GM23338 (cell line): ENCODE measurements at places on chromosomes 11 and 22. TPM values are rescaled to one million over a fixed set of nuclear protein-coding genes. Genes with fewer than 3 reads are reported as not detected.

DNA sequence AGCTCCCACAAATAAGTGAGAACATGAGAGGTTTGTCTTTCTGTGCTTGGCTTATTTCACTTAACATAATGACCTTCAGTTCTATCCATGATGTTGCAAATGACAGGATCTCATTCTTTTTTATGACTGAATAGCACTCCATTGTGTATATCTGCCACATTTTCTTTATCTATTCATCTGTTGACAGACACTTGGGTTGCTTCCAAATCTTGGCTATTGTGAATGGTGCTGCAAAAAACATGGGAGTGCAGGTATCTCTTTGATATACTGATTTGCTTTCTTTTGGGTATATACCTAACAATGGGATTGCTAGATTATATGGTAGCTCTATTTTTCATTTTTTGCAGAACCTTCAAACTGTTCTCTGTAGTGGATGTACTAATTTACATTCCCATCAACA, 13.3 kb downstream of the GVQW3 start:
- no peak for DNase-seq

GRCh38 chr22:50267591-50268390, 2.4 kb downstream of the MAPK11 start:
- peak; percentile 81 for DNase-seq

DNA sequence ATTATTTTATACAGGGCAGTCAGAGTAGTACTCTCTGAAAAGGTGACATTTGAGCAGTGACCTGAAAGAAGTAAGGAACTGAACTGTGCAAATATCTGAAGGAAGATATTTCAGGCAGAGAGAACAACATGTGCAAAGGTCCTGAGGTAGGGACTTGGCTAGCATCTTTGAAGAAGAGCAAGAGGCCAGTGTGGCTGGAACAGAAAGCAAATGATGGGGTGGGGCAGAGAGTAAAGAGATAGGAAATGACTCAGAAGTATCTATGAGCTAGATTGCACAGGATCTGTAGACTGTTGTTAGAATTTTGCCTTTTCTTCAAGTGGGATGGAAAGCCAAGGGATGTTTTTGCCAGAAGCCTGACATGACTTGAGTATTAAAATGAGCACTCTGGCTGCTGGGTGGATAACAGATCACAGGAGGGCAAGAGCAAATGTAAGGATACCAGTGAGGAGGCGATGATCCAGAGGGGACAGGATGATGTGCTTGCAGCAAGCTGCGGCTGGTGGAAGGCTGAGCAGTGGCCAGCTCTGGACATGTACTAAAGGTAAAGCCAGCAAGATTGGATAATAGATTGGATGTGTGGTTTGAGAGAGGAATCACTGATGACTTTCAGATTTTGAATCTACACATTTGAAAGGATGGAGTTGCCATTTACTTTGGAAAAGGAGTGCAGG, 33.2 kb upstream of the TTC12 start:
- no peak for DNase-seq

- DNase-seq, result peak; percentile 90
Measured at GRCh38 chr11:10450462-10451425, 4.3 kb upstream of the AMPD3 start.

GRCh38 chr11:103202048-103202651, 92.9 kb downstream of the DYNC2H1 start:
- DNase-seq, result peak; percentile 62

GRCh38 chr11:19714022-19714386, 1.4 kb downstream of the NAV2 start:
- DNase-seq, result peak; percentile 54

DNA sequence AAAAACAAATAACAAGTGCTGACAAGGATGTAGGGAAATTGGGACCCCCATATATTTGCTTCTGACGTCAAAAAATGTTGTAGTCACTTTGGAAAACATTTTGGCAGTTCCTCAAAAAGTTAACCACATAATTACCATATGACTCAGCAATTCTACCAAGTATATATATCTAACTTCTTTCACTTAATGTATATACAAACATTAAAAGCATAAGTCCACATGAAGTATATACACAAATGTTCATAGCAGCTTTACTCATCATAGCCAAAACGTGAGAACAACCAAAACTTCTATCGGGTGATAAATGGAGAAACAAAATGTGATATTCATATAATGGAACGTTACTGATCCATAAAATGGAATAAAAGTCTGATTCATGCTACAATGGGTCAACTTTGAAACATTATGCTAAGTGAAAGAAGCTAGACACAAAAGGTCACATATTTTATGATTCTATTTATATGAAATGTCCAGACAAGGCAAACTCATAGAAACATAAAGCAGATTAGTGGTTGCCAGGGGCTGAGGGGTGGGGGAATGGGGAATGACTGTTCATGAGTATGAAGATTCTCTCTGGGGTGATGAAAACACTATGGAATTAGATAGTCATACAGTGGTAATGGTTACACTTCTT, 48.7 kb upstream of the TEAD1 start:
- DNase-seq, result no peak

GRCh38 chr11:64148226-64148916, 17.5 kb downstream of the MACROD1 start:
- DNase-seq, result peak; percentile 86

GRCh38 chr11:75964071-75964470, 149.1 kb downstream of the UVRAG start:
- DNase-seq, result no peak

- DNase-seq, result peak; percentile 62
Measured at GRCh38 chr11:83157594-83158356, 844 bp downstream of the PCF11 start.

GRCh38 chr11:108221371-108221770, 1.1 kb downstream of the NPAT start:
- peak; percentile 22 for DNase-seq

- no peak for DNase-seq
Measured at GRCh38 chr11:40401132-40401853, 1058.2 kb downstream of the LRRC4C start.

DNA sequence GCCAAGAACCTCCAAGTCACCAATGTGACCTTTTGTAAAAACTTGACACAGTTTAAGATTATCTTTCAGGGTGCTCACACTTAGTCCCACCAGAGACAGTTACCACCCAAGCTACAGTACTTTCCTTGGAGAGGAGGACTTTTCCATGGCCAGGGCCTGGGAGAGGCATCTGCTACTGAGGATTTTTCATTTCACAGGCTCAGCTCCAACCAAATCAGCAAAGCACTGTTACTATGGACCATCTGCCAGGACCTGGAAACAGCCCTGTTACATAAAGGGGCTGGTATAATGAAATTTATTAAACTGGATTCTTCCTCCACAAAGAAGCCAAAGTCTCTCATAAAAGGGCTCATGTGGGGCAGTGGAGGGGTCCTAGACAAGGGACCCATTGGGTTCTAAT, 38.6 kb downstream of the SERGEF start:
- no peak for DNase-seq

GRCh38 chr11:114564831-114565230, 5.2 kb upstream of the NXPE1 start:
- no peak for DNase-seq

DNA sequence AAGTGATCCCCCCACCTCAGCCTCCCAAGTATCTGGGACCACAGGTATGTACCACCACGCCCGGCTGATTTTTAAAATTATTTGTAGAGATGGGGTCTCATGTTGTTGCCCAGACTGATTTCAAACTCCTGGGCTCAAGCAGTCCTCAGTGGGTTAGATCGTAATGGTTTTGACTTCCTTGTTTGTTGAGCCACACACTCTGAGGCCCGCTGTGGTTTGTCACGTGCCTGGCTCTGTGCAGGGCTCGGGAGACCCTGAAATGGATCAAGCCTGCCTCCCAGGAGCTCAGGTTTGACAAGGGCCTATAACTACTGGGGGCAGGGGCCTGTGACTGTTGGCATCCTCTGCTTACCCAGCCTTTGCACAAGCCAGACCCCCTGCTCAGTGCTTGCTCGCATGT, 68.1 kb downstream of the MPPED1 start:
- no peak for DNase-seq

DNA sequence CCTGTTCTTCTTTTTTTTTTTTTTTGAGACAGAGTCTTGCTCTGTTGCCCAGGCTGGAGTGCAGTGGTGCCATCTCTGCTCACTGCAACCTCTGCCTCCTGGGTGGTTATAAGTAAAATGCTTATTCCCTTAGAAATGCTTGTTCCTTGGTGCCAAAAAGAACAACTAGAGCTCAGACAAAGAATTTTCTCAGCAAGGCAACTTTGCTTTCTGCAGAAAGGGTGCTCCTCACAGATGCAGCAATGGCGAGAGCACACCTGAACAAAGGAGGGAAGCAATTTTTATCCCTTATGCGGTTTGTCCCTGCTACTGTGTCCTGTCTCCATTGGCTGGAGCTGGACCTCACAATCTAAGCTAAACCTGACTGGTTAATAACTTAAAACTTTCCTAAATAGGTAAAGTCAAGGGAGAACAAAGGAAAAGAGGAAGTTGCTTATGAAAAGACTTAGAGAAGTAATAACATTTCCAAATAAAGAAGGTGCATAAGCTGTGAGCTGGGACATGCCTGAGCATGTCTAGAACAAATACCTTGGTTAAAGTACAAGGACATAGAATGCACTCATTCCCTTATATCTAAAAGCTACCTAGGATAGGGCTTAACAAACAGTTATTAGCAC, 90.0 kb upstream of the PRR5 start:
- DNase-seq, result no peak

- no peak for DNase-seq
Measured at GRCh38 chr11:72411623-72412419, 22.5 kb downstream of the CLPB start.

DNA sequence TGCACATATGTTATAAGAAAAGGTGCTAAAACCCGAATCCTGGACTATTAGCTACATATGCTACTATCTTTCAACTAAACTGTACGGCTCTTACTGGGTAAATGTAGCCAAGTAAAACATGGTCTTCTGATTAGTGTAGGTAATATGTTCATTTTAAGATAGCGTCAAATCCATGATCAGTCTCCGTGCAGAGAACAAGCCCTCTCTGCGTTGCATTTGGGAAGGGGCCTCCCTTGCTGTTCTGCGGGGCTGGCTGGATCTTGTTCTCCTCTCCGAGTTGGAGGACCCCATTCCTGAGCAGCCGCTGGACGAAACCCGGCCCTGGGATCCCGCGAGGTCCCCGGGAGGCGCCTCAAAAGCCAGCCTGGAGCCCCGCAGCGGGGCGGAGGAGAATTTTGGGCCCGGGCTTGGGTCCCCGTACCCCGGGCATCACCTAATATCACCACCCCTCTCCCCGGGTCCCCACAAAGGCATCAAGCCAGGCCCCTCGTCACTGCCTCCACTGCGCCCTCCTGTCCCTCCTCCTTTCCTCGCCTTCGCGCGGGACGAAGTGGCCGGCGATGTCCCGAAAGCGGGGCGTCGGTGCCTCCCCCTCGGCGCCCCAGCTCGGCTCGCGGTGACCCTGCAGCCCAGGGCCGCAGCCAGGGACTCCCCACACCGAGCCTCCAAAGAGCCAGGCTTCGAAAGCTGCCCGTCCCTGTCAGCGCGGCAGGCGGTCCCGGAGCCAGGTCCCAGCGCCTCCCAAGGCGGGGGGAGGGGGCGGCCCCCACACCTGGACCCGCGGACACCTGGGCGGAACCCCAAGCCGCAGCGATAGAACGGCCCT, 54.5 kb upstream of the FBXO3 start:
- DNase-seq, result peak; percentile 60

GRCh38 chr11:108203075-108203474, 19.4 kb downstream of the NPAT start:
- no peak for DNase-seq

DNA sequence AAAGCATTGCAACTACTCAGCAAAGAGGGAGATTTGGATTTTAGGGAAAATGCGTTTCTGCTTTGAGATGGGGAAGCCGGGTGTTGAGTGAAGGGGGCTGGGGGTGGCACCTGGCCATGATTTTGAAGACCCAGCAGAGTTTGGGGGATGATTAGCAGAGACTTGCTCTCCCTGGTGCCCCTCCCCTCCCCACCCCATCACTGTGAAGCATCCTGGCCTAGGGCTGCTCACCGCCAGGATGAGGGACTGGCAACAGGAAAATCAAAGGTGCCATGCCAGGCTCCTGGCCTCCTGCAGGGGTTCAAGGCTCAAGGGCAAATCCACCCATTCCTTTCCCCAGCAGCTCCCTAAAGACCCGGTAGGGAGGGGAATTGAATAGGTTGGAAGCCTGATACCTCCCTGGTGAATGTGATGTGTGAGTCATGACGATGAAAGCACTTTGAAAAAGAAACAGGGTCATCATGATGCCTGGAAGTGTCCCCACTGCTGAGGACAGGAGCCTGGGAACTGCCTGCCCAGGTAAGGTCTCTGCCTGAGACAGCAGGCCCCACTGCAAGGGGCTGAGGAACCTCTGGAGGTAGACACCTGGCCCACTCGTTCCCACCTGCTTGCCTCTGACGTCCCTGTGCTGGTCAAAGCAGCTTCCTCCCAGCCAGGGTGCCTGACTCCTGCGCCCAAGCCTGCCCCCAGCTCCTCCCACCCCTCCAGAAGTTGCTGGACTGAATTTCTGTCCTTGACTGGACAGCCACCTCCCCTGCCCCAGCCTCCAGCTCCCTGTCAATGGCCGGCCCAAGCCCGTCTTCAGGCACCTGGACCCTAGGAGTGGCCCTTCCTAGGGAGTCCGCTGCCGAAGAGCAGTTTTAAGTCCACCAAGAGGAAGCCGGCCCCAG, 1.7 kb downstream of the CHST1 start:
- DNase-seq, result no peak

Gene PANX3
- not detected in 2 replicates for total RNA-seq

Gene PRG3
- not detected in 2 replicates for total RNA-seq

Gene ROBO4
- not detected in 2 replicates for total RNA-seq

Gene SPI1
- not detected in 2 replicates for total RNA-seq

Gene SYT9
- 2.4 and 2.7 TPM in 2 replicates for total RNA-seq

Gene PHF21B
- total RNA-seq, result 127 and 149 TPM in 2 replicates

Gene BDNF
- 5.1 and 6.8 TPM in 2 replicates for total RNA-seq

Gene CBLIF
- total RNA-seq, result not detected in 2 replicates

Gene BAD
- 45.8 and 46.4 TPM in 2 replicates for total RNA-seq
